ENCODE measurements at places on chromosomes 2 and 18.
A peak's percentile ranks its signal among the peaks of the same experiment; 100 is the strongest.

GRCh38 chr18:75818383-75818782 lies 390.9 kb upstream of the SMIM21 start:
- DNase-seq = no peak

GRCh38 chr2:172849519-172850217 lies 114.0 kb downstream of the RAPGEF4 start:
- no peak for DNase-seq

DNA sequence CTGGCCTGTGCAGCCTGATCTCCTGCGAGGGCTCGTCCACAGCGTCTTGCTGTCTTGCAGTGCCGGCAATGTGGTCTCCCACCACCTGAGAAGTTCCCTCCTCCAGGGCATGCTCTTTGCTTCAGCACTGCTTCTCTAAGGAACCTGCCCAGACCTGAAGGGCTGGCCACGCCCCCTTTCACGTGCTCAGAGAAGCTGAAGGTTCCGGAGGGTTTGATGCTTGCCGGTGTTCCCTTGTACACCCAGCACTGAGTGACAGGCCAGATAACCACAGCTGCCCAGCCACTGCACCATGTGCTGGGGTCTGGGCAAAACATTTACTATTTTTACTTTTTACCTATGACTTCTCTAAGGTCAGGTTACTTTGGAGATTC lies 1.7 kb upstream of the POLR2D start:
- no peak for DNase-seq

- no peak for DNase-seq
Observed at GRCh38 chr2:219991116-219991515, 363.7 kb downstream of the SLC4A3 start.

- DNase-seq = peak; percentile 56
Observed at GRCh38 chr2:69652206-69652605, 8.7 kb upstream of the AAK1 start.

- DNase-seq = no peak
Observed at GRCh38 chr2:221816566-221816965, 244.5 kb upstream of the EPHA4 start.

GRCh38 chr2:33681364-33681757 lies 82.3 kb upstream of the FAM98A start:
- peak; percentile 6 for DNase-seq

DNA sequence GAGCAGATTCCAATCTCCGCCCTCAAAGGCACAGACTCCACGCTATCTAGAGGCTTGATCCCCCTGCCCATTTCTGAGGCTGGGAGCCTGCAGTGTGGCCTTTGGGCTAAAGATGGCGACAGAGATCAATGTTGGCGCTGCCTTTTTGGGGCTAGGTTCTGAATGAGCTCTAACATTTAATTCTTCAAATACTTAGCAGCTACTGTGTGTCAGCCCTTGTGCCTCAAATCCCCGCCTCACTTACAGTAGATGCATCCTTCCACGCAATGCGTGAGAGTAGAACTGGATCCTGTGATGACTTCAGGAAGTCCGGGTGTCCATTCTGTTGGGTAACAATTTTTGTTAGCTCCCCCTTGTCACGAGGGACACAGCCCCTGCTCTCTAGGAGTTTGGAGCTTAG lies 12.4 kb downstream of the IL1F10 start:
- peak; percentile 28 for DNase-seq

GRCh38 chr2:46095830-46096229 lies 201.4 kb upstream of the EPAS1 start:
- DNase-seq = no peak

DNA sequence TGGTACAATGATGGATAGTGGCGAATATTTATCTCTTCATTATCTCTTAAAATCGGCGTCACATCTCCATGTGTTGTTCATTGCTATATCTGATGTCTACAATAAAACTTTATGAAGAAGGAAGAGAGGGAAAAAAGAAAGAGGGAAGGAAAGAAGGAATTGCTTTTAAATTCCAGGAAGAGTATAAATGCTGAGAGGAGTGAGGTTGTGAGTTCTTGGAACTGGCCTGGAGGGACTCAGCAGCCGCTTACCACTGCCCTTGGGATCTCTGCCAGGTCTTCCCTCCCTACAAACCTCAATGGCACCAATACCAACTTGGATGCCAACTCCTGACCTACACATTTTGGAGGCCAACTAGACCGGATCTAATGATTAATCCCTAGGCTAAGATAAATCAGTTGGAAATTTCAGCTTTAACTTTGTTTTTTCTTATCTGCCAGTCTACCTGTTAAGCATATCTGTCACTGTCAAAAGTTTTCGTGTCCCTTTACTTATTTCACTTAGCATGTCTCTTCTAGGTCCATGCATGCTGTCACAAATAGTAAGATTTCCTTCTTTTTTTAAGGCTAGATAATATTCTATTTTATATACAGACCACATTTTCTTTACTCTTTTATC lies 9.8 kb downstream of the SCN9A start:
- peak; percentile 40 for DNase-seq

- DNase-seq = no peak
Observed at GRCh38 chr18:4450065-4450658, 4.9 kb downstream of the DLGAP1 start.

DNA sequence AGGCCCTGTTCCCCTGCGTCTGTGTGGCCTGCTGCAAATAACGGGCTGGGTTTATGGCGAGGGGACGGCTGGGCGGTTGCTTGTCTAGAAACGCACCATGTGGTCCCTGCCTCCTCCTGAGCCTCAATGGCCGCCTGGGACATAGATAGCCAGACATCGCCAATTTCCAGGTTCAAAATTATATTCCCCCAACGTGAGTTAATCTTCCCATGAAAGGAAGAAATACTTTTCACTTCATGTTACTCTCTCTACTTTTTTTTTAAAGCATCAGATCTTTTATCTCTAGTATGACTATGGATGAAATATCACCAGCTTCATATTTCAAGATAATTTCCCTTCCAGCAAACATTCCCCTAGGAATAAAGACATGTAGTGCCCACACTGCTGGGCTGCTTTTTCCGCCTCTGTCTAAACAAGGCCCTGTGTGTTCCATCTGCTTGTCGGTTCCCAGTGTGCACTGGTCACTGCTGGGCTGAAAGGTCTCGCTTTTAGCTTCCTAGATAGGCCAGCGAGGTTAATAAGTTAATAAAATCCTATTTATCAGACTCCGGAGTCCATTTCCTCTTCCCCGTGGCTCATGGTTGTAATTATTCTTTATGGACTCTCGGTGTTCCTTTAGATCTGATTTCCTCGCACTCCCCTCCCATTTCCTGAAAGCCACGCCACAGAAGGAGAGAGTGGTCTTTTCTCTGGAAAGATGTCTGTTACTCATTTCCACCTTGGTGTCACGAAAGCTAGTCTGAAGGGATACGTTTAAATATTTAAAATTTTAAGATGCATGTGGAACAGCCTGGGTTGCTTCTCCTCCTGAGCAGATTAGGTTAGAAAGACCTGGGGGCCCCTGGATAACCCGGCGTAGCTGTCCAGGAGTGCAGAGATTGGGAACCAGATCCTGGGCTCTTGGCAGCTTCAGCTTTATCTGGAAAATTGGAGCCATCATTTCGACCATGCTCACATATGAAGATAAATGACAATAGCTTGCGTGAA lies 196.6 kb upstream of the COPS8 start:
- no peak for DNase-seq

- no peak for DNase-seq
Observed at GRCh38 chr2:191885098-191885497, 38.2 kb upstream of the CAVIN2 start.

DNA sequence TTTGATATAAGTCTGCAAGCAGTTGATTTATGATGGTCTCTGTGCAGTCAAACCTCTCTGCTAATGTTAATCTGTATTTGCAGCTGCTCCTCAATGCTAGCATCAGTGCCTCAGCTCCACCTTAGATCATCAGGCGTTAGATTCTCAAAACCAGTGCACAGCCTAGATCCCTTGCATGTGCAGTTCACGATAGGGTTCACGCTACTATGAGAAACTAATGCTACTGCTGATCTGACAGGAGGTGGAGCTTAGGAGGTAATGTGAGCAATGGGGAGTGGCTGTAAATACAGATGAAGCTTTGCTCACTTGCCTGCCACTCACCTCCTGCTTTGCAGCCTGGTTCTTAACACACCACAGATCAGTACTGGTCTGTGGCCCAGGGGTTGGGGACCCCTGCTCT lies 18.4 kb downstream of the RBKS start:
- DNase-seq = no peak

DNA sequence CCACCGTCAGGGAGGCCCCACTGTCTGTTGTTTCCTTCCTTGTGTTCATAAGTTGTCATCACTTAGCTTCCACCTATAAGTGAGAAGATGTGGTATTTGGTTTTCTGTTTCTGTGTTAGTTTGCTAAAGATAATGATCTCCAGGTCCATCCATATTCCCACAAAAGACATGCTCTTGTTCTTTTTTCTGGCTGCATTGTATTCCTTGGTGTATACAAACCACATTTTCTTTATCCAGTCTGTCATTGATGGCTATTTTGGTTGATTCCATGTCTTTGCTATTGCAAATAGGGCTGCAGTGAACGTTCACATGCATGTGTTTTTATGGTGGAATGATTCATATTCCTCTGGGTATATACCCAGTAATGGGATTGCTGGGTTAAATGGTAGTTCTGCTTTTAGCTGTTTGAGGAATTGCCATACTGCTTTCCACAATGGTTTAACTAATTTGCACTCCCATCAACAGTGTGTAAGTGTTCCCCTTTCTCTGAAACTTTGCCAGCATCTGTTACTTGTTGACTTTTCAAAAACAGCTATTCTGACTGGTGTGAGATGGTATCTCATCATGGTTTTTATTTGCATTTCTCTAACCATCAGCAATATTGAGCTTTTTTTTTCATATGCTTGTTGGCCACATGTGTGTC lies 156.6 kb upstream of the NOSTRIN start:
- DNase-seq = no peak

Measured in fibroblast of pulmonary artery (primary cell).